Kidney capillary endothelial cell (primary cell): ENCODE measurements at places on chromosomes 2 and 18.

DNA sequence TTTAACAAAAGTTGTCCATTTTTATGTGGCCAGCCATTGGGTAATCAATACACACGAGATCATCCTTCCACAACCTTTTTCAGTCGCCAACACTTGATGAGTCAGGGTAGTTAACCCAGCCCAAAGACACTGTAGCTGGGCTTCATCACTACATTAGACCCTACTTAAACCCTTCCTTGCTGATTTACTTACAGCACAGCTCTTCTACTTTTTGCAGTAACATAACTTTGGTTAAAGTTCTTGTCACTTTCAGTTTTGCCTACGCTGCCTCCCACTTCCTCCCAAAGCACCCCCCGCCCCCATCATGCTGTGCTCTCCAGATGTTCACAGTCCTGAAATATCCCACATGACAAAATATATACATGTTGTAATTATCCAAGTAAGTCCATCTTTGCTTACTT lies 103.6 kb downstream of the CDK15 start:
- DNase-seq, result no peak

- DNase-seq, result peak; percentile 69
Measured at GRCh38 chr2:36013064-36013463, 342.5 kb upstream of the CRIM1 start.

- no peak for DNase-seq
Measured at GRCh38 chr2:35931626-35932025, 424.0 kb upstream of the CRIM1 start.

- no peak for DNase-seq
Measured at GRCh38 chr2:47334356-47335136, 68.4 kb upstream of the MSH2 start.

GRCh38 chr2:232027530-232027929 lies 66.0 kb downstream of the DIS3L2 start:
- no peak for DNase-seq

- DNase-seq, result no peak
Measured at GRCh38 chr2:2992634-2993033, 385.0 kb downstream of the EIPR1 start.

DNA sequence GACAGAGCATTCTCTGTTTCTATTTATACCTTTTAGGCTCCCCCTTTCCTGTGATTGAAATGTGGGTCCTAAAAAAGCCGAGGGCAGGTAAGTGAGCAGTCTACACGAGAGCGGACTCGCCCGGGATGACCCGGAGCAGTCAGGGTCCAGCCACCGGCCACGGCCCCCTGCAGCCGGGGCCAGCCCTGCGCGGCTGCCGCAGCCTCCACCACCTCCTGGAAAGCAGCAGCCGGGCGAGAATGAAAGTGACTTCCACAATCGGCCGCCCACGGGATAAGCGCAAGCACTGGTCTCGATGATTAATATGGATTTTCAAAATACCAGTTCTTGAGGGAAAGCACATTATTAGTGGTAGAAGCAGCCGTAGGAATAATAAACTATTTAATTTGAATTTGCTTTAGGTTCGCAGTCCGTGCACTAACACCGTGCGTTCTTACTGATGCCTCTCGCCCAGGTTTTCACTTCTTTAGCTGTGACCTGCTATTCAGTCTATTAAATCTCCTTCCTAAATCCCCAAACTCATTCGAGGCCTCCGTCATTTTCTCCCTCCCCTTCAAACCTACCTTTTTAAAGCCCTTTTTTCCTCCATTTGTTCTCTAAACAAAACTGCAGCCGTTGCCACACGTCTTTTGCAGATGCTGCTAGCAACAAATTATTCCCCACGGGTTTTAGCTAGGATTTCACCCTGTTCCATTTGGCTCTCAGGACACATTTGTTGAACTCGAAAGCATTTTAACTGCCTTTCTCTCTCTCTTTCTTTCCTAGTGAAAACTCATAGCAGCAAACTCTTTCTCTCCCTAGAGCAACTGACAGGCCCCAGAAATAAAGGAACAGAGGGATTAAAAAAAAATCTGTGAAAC lies 1015.1 kb upstream of the PIK3C3 start:
- no peak for DNase-seq

- no peak for DNase-seq
Measured at GRCh38 chr2:120422465-120423160, 76.7 kb downstream of the INHBB start.

DNA sequence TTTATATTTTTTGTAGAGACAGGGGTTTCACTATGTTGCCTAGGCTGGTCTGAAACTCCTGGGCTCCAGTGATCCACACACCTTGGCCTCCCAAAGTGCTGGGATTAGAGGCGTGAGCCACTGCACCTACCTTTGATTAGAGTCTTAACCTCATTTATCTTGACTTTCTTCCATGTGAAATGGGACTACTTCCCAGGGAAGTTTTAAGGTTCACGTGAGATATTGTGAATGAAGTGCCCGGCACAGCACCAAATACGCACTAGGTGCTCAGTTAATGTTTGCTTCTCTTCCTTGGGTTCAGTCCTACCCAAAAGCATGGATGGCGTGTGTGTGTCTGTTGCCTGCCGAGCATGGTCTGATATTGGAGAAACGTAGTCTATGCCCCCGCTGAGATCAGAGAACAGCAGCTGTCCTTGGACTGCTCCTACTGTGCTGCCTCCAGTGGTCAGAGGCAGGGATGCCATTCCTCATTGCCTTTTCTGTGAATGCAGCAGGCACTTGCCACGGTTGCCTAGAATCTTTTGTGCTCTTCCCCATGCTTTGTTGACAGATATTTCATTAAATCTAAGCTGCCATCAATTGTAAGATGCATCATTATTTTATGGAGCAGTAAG lies 12.3 kb upstream of the TFCP2L1 start:
- DNase-seq, result peak; percentile 26

DNA sequence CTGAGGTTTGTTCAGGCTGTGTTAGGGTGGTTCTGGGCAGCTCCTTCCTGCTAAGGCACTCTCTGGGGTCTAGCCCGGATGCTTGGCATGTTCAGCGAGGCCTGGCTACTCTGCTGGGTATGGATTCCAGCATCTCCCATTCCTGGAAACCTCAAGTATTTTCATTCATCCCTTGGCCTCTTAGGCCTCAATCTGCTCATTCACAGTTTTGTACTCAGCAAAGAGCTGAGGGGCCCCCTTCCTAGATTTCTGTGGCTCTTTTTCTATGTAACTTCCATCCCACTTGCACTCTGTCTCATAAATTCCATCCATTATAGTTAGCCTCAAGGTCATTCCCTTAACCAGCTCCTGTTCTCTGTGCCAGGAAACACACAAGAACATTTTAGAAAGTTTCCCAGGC lies 798.8 kb upstream of the HS6ST1 start:
- no peak for DNase-seq

GRCh38 chr2:160140471-160140870 lies 59.6 kb downstream of the ITGB6 start:
- no peak for DNase-seq

DNA sequence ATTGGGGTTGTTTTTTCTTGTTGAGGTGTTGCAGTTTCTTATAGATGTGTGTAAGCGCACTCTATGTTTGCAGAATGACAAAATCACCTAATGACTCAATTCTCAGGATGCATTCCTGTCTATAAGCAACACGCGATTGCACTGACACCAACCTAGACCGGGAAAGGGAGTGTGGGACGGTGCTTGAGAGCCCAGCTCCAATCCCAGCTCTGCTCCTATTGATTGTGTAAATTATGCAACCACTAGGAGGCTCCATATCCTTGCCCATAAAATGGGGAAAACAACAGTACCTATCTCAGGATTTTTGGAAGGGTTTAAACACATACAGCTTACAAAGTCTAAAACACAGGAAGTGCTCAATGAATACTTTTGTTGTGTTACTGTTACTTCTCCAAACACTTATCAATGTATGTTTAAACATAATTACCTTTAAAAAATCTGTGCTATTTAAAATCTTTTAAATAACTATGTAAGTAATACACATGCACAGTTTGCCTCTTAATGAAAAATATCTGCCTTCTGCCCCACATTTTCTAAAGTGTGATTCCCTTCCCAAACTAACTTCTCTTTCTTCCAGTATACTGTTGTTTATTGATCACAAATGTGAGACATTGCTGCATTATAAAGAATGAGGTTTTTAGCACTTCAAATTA lies 132.5 kb downstream of the SPHKAP start:
- DNase-seq, result no peak

DNA sequence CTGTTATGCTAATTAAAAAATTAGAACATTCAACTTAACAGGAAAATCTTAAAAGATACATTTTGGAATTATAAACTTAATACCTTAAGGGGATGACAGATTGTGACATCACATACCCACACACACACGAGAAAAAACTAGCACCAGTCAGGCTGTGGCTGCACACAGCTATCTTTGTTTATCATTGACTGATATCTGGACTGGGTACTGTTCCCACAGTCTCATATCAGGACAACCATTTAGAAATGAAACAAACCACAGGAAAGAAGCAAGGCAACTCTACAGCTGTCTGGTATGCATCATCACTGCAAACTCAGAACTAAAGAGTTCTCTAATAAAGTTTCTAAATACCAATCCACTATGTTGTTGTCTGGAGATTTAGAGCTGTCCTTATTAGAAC lies 210.9 kb upstream of the SMAD7 start:
- no peak for DNase-seq

DNA sequence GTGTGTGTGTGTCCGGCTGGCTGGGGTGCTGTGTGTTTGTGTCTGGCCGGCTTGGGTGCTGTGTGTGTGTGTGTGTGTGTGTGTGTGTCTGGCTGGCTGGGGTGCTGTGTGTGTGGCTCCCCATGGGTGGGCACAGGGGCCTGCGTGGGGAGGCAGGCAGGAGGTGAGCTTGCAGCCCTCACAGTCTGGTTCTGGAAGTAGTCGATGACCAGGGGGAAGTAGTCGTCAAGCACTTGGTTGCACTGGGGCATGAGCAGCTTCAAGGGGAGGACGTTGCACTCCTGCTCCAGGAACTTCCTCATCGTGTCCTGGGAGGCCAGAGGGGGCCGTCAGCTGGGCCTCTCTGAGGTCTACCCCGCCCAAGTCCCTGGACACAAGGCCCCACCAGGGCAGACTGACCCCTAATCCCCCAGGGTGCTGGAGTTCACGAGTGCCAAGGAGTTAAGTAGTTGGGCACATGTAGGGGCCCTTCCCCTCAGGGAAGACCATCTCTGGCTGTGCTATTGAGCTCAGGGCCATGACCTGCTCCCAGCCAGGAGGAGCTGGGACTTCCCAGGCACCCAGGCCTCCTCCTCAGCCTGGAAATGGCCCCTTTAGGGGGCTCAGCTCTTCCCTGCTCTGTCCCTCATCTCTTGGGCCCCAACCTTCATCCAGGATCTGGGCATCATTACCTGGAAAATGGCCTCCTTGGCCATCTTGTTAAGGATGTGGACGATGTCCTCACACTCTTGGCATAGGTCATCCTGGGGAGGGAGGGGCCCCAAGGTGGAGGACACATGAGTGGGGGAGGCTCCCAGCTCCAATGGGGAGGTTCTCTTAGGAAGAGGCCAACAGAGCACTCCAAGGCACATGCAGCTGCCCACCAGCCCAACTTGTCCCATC lies 1.3 kb downstream of the SFTPB start:
- DNase-seq, result no peak

GRCh38 chr2:47869859-47870595 lies 36.3 kb downstream of the FBXO11 start:
- DNase-seq, result peak; percentile 12
